Umbilical cord (tissue), 2 donors: ENCODE measurements at places on chromosomes 7 and 10.

DNA sequence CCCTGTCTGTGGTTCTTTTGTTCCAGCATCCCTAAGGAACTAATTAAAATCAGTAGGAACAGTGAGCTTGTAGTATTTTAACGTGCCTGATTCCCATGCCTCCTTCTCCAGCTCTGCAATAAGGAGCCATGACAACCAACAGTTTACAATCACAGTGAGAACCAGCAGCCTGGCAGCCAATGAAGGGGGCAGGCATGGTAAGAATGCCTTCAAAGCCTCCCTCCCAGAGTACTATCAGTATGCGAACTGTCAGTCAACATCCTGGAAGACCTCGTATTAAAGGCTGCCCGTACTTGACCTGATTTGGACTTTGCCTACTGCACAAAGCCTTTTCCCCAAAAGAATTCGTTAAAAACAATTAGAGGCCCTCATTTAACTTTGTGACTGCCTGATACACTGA, 7.7 kb downstream of the ZPBP start:
- DNase-seq: no peak

GRCh38 chr10:86017841-86018734, 348.5 kb downstream of the GRID1 start:
- peak; percentile 49 for DNase-seq

DNA sequence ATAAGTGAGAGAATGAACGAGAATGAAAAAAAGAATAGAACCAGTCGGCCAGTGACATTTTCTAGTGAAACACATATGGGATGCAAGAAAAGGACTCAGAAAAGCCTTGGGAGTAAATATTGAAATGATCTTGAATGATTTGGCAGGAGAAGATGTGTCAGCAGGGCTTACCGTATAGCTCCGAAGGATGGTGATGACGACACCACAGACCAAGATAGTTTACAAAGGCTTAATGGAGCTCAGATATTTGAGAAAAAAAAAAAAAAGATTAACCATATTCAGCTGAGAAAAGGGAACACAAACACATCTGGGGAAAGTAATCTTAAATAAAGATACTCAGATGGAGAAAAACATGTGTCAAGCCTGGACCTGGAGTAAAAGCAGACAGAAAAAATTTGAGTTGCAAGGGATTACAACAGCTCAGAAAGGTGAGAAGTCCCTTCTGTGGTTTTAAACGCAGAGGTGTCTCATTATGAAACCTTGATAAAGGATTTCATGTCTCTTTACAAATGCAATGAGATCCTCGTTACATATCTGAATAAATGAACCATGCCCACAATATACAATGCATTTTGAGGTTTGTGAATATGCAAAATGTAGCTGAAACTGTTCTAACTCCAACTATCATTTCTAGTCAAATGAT, 36.0 kb downstream of the DNAJB9 start:
- peak; percentile 81 for DNase-seq

GRCh38 chr7:125681508-125681907, 751.9 kb upstream of the POT1 start:
- DNase-seq: no peak

DNA sequence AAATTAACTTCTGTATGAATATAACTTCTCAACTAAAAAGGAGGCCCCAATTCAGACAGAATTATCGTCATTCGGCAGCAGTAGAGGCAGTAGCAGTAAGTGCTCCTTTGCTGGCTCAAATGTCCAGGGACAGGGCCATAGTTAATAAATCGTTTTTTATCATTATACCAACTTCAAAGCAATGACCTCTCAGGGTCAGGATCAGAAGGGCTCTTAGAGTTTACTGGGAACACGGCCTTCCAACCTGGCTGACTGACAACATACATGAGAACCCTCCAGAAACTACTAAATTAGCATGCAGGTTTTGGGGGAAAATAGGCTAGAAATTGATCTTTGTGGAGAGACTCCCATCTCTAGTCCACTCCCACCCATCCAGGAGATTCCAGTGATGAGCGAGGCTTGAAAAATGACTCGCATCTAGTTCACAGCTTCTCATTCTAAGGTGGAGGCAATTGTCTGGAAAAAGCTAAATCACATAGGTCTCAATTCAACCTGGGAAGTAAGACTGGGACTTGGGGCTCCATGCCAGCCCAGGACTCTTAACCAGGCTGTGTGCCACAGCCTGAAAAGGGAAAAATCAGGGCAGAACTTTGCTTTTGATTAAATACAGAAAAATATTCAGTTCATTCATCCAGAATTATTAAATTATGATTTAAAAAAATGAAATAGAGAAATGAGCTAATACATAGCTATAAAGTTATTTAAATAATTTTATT, 84.6 kb downstream of the ABLIM1 start:
- no peak for DNase-seq

- no peak for DNase-seq
These were observed 215.0 kb downstream of the TAX1BP1 start for GRCh38 chr7:27955011-27955410.

GRCh38 chr7:27661811-27662489, 733 bp downstream of the HIBADH start:
- peak; percentile 57 for DNase-seq

- no peak for DNase-seq
These were observed 2.4 kb upstream of the EGR2 start for GRCh38 chr10:62818426-62819011.

DNA sequence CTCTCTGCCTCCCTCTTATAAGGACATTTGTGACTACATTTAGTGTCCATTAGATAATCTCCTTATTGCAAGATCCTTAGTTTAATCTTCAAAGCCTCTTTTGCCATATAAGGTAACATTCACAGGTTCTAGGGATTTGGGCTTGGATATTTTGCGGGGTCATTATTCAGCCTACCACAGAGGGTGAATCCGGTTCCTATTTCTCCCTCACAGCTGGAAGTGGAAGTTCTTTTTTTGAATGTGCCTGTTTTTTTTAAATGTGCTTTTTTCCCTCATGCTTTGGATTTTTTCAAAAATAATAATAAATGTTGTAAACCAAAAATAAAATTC, 17.1 kb upstream of the FAM221A start:
- no peak for DNase-seq

DNA sequence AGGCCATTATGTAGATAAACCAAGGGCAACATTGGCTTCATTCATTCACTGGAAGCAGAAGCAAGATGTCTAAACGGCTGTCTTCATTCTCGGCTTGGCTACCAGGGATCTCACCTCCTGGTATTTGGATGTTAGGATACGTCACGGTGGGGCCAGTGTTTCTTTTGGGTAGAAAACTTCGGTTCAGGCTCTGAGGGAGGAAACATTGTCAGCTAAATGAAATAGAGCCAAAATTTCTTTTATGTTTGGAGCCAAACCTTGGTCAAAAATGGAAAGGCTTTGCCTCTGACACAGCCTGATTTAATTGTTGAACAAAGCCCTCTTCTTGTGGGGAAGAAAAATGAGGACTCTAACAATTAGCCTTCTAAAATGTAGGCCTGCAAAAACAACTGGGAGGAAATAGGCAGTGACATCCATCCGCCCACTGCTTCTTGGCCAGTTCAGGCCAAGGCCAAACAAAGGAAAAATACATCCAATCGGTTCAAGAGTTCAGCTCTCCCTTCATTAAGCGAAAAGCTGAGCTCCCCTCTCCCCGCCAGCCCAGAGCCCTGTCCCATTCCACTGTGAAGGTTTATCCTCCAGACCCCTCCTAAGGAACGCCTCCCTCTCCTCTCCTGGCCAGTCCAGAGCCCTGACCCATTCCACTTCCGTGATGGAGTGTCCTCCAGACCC, 44.4 kb downstream of the PFKFB3 start:
- DNase-seq: no peak

- no peak for DNase-seq
These were observed 26.8 kb upstream of the TRUB1 start for GRCh38 chr10:114911052-114911711.

DNA sequence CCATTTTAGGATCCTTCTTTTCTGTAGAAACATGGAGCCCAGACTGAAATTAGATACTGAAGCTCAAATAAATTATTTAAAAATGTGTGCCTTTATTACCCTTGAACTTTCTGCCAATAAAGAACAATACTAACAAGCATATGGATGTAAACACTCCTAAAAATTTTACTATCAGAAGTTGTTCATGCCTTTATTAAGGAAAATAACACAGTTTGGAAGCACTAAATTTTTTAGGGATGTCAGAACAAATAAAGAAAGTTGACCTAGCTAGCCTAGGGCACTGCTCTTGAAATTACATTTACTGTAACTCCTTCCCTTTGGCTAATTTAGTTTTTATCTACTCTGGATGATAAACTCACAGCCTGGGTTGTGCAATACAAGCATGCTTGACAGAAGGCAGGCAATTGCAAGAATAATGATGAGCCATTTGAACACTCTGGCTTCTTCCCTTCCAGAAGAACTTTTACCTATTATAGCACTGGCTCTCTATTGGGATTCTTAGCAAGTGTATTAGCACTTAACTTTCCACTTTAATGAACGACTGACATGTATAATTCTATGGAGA, 351.7 kb upstream of the C7orf33 start:
- DNase-seq: peak; percentile 80

GRCh38 chr7:120402079-120402767, 129.2 kb downstream of the KCND2 start:
- DNase-seq: no peak
